ENCODE measurements at places on chromosomes 2 and 18.
A peak's percentile ranks its signal among the peaks of the same experiment; 100 is the strongest.

DNA sequence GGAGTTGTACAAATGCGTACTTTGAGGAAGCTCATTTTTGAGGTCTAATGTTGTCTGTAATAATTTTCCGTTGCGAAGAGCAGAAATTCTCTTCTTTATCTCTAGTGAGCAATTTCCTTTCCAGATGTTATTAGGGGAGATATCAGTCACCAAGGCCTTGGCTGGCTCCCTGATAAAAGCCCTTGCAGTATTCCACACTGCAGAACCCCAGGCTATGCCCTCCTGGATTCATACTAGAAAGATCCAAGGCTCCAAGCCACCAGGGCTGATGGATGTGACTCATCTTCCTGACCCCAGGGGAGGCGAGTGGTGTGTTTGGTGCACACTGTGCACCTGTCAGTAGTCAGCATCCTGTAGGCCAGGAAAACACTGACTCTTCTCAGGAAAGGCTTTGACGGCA is 34.7 kb downstream of the INO80C start:
- DNase-seq: no peak

DNA sequence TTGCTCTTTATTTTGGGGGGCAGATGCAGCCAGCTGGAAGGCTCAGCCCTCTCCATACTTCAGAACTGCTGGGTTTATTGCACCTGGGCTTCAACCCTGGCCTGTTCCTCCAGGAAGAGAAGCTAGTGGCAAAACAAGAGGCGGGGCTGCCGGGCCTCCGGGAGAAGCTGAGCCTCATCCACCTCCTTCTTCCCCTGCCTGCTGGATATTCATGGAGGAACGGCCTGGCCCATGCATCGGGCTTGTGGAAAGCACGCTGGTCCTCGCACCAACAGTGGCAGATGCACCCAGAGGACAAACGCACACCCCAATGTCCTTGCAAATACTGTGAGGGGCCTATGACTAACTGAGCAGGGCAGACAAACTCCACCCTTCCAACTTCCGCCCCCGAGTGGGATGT is 30.6 kb downstream of the FAM178B start:
- no peak for DNase-seq

GRCh38 chr18:68779169-68779568 is 18.7 kb upstream of the CCDC102B start:
- DNase-seq: no peak

DNA sequence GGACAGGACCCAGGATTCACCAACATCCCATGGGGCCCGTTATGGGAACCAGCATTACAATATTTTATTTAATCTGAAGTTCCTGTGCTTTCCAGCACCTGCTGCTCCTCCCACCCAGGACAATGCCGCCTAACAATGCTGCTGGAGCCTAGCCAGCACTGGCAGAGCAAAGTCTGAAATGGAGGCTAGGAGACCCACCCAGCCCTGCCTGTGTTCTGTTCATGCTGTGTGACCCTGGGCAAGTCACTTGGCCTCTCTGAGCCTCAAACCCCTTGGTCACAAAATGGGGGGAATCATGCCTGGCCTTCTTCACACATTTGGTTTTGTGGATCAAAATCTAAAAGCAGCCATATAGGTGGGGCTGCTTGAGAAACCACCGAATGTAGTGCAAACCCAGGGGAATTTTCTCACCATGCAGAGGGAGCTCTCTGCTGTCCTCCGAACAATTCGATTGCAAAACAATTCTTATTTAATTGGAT is 38.5 kb upstream of the ODC1 start:
- DNase-seq: peak; percentile 15

DNA sequence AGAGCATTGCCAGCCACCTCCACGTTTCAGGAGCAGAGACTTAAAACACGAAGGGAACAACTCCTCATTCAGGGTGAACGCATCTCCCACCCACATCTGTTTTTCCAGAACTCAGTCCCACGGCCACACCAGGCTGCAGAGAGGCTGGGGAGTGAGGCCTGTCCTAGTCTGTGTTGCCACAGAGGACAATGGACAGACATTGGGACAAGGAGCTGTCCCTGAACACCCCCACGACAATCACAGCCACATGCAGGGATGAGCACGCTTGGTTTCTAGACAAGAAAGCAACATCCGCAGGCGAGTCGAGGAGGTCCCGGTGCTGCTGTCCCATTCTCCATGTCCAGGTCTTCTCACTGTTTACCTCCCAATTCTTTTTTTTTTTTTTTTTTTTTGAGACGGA is 167.4 kb downstream of the EIPR1 start:
- no peak for DNase-seq

GRCh38 chr2:168254158-168254935 is 7.0 kb upstream of the STK39 start:
- no peak for DNase-seq

- DNase-seq: no peak
These were observed 141.6 kb upstream of the CYP1B1 start for GRCh38 chr2:38217401-38218188.

GRCh38 chr2:189233527-189233926 is 54.0 kb upstream of the COL5A2 start:
- DNase-seq: no peak

DNA sequence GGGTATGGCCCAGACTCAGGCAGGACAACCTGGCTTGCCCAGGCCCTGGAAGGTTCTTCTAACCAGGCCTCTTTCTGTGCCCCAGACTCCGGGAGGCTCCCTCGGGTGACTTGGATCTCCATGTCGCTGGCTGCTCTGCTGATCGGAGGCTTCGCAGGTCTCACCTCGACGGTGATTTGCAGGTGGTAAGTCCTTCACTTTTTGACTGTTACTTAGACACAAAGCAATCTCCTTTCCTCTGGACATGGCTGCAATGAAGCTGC is 103.5 kb downstream of the TPO start:
- no peak for DNase-seq

All from dorsolateral prefrontal cortex (tissue), 122 donors.